Fibroblast of mammary gland (primary cell): ENCODE measurements at places on chromosomes 5 and 9.

DNA sequence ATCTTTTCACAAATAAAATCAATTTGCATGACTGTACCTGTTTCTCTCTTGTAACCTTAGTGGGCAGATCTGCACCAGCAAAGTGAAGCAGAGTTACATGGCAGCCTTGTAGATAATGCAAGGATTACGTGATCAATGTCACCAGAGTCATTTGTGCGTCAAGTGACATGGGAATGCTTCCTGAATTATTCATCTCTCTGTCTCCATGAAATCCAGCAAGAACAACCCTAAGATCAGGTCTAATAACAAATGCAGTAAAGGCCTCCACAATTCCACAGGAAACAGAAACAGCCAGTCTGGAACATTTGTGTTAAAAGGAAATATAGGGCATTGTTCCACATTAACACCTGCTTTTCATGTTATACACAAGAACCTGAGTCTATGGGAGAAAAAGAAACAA is 7.8 kb downstream of the GZMA start:
- no peak for DNase-seq

DNA sequence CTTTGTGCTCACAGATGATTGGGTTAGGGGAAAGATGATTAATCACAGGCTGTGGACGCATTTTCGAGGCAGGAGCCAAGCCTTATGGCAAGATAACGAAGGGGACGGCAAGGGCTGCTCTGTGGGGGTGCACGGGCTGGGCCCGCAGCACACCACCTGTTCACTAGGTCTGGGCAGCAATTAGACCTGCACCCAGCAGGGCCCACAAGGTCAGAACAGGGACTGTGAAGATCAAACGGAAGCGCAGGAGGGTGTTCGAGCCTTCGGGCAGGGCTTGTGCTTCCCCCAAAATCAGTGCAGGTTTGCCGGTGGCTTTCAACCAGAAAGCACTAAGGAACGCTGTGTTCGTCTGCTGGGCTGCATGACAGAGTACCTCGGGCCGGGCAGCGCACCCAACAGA is 73.7 kb downstream of the UBE2QL1 start:
- DNase-seq, result no peak

DNA sequence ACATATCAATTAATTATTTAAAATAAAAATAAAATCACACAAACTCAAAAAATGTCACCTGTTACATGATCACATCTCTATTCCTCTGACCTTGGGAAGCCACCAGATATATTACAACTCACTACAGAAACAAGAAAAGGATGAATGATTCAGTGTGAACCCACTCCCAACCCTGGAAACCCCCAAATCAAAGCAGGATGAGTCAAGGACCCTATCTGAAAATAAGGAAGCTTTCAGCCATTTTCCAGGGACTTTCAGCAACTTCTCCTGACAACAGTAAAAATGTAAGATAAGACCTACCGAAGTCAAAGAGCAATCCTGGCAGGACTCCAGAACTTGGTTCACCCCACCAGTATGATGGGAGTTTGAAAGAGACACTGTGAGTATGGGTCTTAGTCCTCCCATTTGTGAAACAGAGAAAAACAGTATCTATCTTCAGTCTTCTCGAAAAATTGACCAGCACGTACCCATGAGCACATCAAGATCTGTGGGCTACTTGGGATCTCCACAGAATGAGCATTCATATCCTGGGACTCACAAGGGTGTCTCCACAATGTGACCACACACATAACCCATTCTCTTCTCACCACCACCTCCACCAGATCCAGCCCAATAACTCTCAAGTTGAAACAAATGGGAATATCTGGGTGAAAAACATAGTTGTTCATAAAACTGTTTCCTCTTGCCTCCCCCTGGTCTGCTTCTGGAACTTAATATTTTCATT is 9.9 kb downstream of the NRG2 start:
- no peak for DNase-seq

DNA sequence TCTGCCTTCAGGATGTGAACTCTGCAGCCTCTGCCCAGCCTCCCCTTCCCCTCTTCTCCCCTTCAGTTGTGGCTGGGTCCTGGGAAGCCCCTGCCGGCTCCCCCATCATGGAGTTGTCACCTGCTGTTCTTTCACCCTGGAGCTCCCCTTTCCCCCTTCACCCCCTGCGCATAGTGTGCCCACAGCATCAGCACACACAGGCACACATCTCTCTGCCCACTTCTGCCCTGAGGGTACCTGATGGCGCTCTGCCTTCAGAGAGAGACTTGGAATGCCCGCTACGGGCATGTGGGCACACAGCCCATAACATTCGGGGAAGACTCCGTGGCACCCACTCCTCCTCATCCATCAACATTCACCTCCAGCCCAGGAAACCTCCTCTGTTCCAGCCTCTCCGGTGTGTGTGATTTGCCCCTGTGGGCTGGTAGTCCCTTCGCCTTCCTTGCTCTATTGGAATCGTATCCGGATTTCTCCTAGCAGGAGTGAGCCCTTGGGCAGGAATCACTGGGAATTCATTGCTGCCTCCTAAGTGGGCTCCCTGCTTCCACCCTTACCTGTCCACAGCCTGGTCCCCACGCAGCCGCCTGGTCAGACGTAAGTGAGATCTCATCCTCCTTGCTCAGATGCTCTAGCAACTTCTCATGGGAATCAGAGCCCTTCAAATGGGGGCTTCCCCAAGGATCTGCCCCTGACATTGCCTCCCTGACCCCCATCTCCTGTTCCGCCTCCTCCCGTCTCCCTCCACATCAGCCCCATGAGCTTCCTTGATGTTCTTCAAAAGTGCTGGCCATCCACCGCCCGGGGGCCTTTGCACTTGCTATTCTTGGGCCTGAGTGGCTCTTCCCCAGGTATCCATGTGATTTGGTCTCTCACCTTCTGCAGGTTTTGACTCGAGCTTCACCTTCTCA is 61.5 kb upstream of the CTSL start:
- DNase-seq, result no peak

DNA sequence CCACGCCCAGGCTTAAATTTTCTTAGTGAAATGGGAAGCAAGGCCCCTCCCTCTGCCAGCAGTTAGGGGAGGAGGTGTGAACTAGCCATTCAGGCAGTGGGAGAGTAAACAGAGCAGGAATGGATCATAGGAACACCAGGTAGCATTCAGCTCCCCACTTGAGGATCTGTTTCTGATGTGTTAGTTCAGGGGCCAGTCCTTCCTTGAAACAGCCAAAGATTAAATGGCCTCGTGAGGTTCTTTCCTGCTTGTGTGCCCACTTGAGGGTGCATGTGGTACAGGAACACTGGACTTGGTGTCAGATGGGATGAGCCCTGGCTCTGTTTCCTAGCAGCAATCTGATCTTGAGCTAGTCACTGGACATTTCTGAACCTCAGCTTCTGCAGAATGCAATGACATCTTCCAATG is 21.2 kb downstream of the FAXDC2 start:
- DNase-seq, result no peak

DNA sequence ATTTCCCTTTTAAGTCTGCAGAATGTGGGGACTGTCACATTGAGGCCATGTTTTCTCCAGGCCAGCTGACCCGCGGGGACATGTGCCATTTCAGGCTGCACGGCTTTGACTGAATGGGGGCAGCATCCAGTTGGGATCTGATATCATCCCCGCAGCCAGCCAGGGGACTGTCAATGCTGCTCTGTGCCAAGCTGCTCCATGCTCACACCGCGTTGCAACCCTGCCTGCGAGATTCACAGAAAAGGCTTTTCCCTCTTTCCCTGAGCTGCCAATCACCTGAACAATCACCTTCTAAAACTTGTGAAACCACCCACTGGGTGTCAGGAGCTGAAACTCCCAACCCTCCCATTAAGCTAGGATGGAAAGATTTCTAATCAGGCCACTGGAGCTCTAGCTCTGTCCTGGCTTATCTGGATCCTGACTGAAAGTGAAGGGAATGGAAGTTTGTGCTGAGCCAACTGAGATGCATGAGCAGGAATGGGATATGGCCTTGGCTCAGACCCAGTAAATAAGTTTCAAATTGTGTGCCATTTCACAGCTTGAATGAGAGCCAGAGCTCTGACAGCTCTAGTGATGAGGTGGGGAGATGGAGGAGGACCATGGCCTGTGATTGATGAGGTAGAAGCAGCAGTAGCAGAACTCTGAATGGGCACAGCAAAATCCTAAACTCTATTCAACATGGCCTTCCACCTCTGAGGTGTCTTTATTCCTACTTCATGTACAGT is 34.5 kb upstream of the ZNF366 start:
- no peak for DNase-seq

DNA sequence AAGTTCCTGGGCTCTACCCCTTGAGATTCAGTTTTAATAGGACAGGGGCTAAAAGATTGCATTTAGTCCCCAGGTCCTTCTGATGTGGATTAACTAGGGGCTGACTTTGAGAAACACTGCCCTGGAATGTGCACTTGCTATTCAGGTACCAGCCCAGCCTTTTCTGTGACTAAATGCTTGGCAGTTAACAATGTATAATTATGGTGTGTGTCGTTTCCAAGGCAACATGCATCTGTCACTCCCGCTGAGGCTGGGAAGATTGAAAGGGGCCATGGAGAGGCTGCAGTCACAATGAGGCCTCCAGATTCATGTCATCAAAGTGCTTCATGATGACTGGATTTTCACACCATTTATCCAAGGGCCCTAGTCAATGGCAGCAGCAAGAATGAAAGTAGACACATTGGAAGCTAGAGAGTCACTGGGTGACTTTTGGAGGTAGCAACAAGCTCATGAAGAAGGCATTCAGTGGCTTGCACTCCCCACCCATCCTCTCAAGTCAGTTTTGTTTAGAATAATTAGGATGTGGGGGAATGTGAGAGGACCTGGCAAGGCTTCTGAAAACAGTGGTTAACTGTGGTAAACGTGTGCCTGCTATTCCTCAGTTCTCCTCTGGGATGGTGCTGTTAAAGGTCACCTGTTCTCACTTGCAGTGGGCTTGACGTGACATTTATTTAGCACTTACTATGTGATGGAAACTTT is 28.3 kb downstream of the RAI14 start:
- peak; percentile 45 for DNase-seq

- DNase-seq, result peak; percentile 27
These were observed 338.6 kb downstream of the SLIT3 start for GRCh38 chr5:168962306-168962705.

- DNase-seq, result no peak
These were observed 79.7 kb downstream of the TSPAN17 start for GRCh38 chr5:176726746-176727527.

- DNase-seq, result peak; percentile 11
These were observed 58.2 kb downstream of the NSUN2 start for GRCh38 chr5:6574537-6575245.

DNA sequence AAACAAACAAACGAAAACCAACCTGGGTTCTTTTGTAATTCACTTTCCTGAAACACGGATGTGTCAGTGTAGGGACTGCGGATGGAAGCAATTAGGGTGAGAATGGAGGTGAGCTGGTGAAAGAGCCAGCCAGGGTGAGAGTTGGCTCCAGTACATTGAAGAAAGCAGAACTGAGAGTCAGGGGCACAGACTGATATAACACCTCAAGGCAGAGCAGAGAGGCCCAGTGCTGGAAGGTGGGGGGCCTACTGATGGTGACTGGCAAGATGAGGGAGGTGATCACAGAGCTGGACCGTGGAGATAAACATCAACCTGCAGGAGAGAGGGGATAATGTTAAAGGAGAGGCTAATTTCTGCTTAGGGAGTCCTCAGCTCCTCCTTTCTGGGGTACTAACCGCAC is 221.1 kb downstream of the MAN2A1 start:
- no peak for DNase-seq

DNA sequence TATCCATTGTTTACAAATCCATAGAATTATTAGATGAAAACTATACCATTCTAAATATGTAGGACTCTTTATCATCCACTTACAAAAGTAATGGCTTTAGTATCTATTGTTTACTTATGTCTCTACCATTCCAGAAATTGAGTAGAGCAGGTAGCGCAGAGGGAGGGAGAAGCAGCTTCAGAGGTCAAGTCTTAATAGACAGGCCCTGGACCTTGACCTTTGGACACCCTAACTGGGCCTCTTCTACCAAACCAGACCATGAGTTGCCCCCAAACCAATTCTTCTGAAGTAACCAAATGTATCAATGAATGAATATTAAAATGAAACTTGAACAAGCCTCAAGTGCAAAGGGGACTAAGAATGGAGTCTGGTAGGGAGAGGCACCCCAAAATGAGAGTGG is 124.9 kb upstream of the ANKRD55 start:
- no peak for DNase-seq

- peak; percentile 27 for DNase-seq
These were observed 684 bp downstream of the DNAJA1 start for GRCh38 chr9:33025572-33026342.

DNA sequence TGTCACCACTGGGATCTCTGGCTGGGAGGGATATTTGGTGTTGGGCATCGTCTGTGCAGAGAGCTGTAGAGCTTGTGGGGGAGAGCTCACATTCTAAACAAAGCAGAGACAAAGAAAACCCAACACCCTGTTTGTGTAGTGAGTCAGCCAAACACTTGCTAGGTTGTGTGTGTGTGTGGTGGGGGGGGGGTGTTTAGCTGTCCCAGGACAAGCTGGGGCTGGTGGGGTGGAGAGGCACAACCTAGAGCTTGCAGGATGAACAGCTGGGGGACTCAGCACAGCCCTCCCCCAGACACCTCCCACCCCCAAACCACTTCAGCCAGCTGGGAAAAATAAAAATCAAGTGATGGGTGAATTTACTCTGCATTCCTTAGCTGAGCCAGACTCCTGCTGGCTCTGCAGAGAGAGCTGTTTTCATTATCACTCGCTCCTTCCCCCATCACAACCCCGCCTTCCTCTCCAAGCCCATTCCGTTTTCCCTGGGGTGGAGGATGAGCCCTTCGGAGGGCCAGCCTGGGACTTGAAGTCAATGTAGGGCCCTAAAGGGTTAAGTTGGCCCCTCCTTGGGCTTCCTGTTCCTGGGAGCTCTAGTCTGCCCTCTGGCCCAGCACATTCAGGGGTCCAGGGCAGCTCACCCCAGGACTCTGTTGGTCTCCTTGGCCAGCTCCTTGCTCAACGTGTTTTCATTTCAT is 2.6 kb downstream of the OLFML2A start:
- peak; percentile 95 for DNase-seq
